Mammary epithelial cell (primary cell): ENCODE measurements at places on chromosomes 4 and X. TPM values are rescaled to one million over a fixed set of nuclear protein-coding genes. Genes with fewer than 3 reads are reported as not detected.

- no peak for DNase-seq
These were observed 100.8 kb downstream of the PSAPL1 start for GRCh38 chr4:7333801-7334421.

DNA sequence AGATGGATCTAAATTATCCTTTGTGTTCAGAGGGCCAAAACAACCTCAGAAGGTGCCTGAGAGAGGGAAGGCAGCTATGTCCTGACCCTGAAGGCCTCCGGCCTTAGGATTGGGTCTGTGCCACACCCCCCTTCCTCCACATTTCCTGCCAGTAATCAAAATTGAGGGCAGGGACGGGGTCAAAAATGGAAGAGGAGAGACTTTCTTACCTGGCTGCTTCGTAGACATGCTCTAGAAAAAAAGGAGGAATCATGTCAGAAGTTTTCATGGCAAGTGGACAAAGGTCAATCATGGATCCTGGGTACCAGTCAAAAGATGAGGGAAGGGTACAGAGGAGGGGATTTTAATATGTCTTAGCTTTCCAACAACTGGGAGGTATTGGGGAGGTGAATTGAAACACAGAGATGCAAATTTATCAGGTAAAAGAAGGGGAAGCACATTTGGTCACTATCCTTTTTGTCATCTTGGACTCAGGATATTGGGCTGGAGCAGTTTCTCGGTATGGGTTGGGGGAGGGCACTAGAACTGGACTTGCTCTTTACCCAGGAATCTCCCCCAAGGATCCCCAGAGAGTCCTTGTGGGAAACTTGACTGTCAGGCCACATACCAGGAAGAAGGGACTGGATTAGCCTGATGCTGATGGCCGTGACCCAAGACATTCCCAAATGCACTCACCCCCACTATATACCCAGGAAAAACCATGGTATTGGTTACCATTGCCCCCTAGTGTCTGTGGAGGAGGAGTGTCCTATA lies 17.1 kb downstream of the VSIG4 start:
- peak; percentile 1 for DNase-seq

- DNase-seq: peak; percentile 53
These were observed 100.2 kb upstream of the GRIA3 start for GRCh38 chrX:123083924-123084323.

GRCh38 chr4:61812171-61812570 lies 612.0 kb downstream of the ADGRL3 start:
- no peak for DNase-seq

GRCh38 chr4:1501754-1502500 lies 95.7 kb upstream of the NKX1-1 start:
- DNase-seq: no peak

- DNase-seq: no peak
These were observed 1960.1 kb upstream of the ADGRL3 start for GRCh38 chr4:59240011-59240410.

DNA sequence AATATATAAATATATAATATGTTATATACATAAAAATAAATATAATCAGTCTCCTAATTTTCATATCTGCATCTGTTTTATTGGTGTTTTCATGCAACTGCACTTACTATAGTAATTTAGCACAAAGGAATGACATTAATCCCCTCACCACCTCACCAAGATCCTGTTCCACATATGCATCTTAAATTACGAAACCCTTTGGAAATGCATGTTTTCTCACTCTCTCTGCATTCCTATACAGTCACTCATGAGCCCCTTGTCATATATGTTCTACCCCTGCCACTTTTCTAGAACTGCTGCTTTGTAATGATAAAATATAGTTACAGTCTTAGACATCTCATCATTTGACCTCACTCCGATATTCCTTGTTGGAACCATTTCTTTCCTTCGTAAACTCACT lies 728.7 kb upstream of the SLIT2 start:
- no peak for DNase-seq

DNA sequence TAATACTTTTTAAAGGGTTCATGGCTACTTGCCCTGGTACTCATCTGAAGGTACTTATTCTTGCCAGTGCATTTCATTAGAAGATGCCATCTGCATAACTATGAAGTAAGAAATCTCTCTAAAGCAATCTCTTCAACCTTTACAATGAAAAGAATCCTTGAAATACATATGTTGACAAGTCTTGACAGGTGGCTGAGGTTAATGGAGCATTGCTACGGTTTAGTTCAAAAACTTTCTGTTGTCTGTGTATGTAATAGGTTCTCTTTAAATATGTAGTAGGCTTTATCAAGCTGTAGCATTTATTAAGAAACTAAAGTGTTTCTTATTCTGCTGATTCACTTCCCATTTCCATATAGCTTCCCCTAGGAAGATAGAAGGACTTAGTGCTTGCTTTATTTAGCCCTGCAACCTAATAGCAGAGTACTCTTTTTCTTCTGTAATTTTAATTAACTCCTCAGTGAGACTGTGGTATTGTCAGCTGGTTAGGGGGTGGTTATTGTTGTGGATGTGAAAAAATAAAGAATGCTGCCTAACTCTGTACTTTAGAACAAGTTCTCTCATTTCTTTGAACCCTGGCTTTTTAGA lies 39.3 kb downstream of the SLAIN2 start:
- DNase-seq: peak; percentile 73

GRCh38 chrX:1361275-1361674 lies 24.7 kb downstream of the IL3RA start:
- DNase-seq: no peak

- peak; percentile 24 for DNase-seq
These were observed 445 bp downstream of the AP1S2 start for GRCh38 chrX:15854080-15854655.

- no peak for DNase-seq
These were observed 627.0 kb downstream of the BCOR start for GRCh38 chrX:39470588-39471407.

- DNase-seq: no peak
These were observed 48.9 kb upstream of the TMSB15B start for GRCh38 chrX:103913356-103914020.

- peak; percentile 40 for DNase-seq
These were observed 339.7 kb upstream of the PCDH7 start for GRCh38 chr4:30380404-30380998.

DNA sequence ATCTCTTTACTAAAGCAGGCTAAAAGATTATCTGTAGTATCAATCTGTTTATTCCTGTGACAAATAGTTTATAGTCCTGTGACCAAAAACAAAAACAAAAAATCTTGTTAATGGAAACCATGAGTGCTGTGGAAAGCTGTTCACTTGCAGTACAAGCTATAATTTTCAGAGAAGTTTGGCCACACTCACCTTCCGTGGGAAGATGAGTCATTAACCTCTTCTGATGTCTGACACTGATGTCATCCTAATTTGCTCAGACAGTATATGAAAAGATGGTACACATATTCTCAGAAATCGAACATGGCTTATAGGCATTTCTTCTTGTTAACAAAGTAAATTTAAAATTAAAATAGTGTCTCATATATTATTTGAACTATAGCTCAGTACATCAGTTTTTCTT lies 19.9 kb upstream of the ENPP6 start:
- peak; percentile 61 for DNase-seq

GRCh38 chr4:151417766-151418376 lies 8.9 kb downstream of the FHIP1A start:
- DNase-seq: peak; percentile 61

DNA sequence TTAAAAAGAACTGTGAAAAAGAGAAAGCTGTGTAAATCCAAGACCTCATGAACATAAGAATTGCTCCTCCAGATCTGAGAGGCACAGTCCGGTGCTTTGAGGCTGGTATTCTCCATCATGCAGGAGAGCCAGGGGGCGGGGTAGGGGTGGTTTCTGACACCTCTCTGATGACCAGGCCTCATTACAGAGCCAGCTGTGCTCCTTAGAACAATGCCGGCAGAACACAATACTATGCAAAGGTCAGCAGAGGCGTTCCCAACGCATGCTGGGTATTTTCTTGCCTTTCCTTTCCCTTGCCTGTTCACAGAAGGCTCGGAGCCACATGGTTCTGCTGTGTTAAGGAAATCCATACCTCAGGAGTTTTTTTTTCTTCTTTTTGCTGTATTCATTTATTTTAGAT lies 91.2 kb upstream of the SOD3 start:
- DNase-seq: no peak

DNA sequence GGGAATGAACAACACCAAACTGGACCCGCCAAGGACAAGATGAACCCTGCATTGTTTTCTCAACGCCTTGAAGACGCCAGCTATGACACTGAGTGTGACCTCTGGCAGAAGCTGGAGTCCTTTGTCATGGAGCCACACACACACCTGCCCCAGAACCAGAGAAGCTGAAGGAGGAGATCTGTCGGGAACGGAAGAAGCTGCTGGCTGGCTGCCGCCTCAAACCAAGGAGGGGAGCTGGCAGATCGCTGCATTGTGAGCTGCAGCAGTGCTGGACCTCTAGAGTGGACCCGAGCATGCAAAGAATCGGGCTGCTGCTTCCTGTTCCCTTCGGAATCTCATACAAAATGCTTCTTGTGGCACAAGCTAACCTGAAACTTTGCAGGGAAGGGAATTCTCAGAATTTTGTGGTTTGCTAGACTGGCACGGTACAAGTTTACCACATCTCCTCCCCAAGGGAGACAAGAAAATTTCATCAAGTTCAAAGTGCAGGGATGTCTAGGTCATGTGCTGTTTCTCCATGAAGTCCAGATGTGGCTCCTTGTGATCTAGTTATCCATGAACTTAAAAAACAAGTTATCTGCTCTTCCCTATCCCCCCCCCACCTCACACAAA lies 23.4 kb upstream of the GLRB start:
- no peak for DNase-seq

- DNase-seq: peak; percentile 60
These were observed 11.1 kb downstream of the RASL11B start for GRCh38 chr4:52873191-52873590.

GRCh38 chr4:27084685-27085361 lies 224.2 kb downstream of the STIM2 start:
- DNase-seq: no peak

- no peak for DNase-seq
These were observed 156.1 kb downstream of the FRAS1 start for GRCh38 chr4:78213218-78213617.

- peak; percentile 64 for DNase-seq
These were observed 108.9 kb downstream of the USP46 start for GRCh38 chr4:52550186-52550585.

- no peak for DNase-seq
These were observed 11.8 kb upstream of the CD40LG start for GRCh38 chrX:136636121-136636520.

GRCh38 chr4:182318256-182318655 lies 75.1 kb downstream of the TENM3 start:
- DNase-seq: no peak

Gene RPL9
- total RNA-seq: 524 and 696 TPM in 2 replicates

Gene AMER1
- 3.3 TPM for total RNA-seq

Gene AR
- total RNA-seq: under 0.01 TPM

Gene STS
- 2.2 TPM for total RNA-seq

Gene SYTL5
- under 0.01 TPM for total RNA-seq

Gene RIPPLY1
- not detected in 2 replicates for total RNA-seq

Gene CASP3
- 34.2 and 49.8 TPM in 2 replicates for total RNA-seq

Gene HMGN5
- total RNA-seq: 1.2 TPM

Gene ANOS1
- total RNA-seq: 0.64 and 2.0 TPM in 2 replicates

Gene PRRG1
- total RNA-seq: 9.4 and 13.9 TPM in 2 replicates

Gene HSD17B11
- total RNA-seq: 1.2 and 4.2 TPM in 2 replicates

Gene PAGE2
- total RNA-seq: not detected in 2 replicates

Gene CLIC2
- total RNA-seq: 0.50 TPM

Gene GPC3
- total RNA-seq: not detected in 2 replicates

Gene FAM149A
- 0.94 and 1.6 TPM in 2 replicates for total RNA-seq

Gene FGF2
- total RNA-seq: 30.6 and 127 TPM in 2 replicates

Gene SRPX2
- 1.8 and 2.8 TPM in 2 replicates for total RNA-seq
